CD4-positive, alpha-beta T cell treated with Interleukin-4 for 1 hour (primary cell): ENCODE measurements at places on chromosomes 13 and 19.

DNA sequence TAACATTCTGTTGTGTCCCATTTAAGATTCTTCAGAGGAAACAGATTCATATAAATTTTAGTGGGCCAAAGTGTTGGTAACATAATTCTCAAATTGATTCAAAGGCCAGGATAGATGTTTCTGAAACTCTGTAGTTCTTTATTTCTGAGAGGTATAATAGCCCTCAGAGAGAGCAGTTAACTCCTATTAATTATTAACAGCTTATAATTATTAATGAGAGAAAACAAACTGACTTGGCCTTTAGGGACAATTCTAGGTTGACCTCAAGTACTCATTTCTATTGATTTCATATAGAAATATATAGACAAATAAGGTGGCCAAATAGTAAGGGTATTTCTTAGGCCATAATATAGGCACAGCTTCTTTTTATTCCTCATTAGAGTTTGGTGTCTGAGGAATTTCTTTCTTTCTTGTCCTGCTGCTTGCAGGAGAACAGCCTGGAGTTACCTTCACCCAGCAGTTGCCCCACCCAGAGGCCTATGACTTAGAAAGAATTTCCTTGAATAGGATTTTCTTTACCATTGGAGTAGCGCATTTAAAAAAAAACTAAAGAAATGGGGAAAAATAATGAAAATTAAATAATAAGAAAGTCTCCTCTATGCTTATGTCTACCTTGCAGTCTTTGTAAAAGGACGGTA is 1430.1 kb upstream of the SPRY2 start:
- no peak for DNase-seq

- DNase-seq, result no peak
Observed at GRCh38 chr19:30857388-30857787, 485.2 kb downstream of the ZNF536 start.

- no peak for DNase-seq
Observed at GRCh38 chr19:30719999-30720345, 347.8 kb downstream of the ZNF536 start.

DNA sequence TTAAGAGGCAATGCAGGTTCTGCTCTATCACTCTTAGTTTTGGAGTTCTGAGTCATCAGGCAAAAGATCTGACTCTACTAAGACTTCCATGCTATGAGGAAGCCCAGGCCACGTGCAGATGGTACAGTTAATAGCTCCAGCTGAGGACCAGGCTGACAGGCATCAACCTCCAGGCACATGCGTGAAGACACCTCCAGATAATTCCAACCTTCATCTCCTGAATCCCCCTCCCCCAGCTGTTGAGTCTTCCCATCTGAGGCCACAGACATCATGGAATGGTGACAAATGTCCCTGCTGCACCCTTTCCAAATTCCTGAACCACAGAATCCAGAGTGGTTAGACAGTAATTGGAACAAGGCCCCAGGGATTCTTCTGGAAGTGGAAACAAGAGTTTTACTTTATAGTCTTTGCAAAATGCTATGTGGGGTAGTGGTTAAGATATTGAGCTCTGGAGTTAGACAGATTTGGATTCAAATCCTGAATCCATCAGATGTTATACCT is 183.8 kb downstream of the KLF5 start:
- no peak for DNase-seq

DNA sequence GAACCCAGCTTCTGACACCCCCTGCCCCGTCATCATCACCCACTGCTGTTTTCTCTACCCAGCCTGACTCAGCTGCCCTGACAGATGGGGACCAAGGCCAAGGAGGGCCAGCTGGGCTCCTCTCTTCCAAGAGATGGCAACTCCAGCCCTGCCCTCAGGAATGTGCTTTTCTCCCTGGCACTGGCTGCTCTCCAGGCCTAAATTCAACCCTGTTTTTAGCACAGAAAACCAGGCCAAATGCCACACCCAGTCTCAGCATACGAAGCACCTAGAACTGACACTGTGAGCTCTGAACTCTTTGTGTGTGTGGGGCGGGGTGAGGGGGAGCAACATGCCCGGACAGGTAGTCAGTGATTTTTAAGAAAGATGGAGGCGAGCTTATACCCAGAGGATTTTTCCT is 23.4 kb upstream of the IGFL1 start:
- DNase-seq, result no peak

DNA sequence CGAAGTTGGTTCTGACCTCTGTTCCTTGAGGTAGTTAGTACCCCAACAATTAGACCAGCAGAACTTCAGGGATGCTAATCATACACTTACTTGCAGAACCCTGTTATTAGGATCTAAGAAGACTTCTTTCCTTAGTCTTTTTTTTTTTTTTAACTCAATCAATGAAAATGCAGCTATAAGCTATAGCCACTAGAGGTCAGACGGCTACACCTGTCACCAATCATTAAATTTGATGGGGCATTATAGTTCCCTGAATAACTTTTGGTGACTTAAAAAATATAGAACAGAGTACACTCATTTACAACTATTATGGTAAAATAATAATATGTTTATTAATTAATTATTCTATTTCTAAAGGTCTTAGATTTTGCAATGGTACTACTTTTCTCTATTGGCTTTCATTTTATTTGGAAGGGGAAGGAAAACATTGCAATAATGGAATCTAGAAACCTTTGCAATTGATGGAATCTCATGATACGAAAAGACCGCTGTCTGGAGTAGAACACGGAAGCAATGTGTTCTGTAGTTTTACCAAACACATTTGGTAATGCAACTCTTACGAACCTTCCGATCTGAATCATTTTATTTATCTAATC is 483.2 kb downstream of the DIAPH3 start:
- DNase-seq, result no peak

DNA sequence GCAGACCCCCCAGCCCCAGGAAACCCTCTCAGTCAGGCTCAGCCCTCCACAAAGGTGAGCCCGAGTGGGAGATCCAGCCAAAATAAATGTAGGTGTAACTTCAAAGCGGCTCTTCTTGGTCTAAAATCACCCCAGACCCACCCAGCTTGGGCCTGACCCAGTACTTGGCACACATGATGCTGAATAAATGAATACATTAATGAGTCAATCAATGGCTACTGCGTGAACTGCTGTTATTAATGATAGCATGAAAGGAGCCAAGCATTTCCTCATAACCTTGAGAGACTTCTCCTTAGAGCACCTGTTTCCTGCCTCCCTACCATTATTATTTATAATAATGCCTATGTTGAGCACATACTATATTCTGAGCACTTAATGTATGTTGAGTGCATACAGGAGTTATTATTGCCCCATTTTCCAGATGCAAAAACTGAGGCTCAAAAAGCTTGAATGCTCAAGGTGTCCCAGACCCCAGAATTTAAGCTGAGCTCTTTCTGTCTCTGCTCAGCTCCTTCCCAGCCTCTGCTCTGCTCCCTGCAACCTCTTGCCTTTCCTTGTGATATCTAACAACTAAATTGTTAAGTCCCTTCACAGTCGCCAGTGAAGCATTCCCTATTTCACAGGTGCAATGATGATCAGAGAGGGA is 4.3 kb downstream of the NOTCH3 start:
- DNase-seq, result no peak

DNA sequence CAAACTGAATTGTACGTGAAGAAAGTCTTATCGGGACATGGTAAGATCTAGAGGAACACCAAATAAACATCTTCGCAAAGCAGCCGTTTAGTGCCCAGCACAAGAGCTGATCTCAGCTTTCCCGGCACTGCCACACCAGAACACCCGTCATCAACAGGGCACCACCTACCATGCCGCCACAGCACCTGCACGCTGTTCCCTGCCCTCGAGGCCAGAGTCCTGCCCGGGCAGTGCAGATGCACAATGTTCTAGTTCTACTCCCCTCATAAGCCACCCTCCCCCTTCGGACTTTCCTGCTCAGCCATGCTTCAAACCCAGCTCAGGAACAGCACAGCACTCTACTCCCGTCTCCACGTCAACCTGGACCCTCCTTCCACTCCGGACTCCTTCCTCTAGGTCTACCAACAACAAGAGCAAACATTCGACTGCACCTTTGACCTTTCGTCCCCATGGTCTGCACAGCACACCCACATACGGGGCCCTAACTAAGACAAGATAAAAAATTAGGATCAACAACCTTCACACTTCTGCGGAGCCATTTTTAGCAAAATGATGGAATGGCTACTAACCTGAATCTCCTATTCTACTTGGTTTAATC is 25.1 kb downstream of the TUBGCP3 start:
- DNase-seq, result no peak

DNA sequence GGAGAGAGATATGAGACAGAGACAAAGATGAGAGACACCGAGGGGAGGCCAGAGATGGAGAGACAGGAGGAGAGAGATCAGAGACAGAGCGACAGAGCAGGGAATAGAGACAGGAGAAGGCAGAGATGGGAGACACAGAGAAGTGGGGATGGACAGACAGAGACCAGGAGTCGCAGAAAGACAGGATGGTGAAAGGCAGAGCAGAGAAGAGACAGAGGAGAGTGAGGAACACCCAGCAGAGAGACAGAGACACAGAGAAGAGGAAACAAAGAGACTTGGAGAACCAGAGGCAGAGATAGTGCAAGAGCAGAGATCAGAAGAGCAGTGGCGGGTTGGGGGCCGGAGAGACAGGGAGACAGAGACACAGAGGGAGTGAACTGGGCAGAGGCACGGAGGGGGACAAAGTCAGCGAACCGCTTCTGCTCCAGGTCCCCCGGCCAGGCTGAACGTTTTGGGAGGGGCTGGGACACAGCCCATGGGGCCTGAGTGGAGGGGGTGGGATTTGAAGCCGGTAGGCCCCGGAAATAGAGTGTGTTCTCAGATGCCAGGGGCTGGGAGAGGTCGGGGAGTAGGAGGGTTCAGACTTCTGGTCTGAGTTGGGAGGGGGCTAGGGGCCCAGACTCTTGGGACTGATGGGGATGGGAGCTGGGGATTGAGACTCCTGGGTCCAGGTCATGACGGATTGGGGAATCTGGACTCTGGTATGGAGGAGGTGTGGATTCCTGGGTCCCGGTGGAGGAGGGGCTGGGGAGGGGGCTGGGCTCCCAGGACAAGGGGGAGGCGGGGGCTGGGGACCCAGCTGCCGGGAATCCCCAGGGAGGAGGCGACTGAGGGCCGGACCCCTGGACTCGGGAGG is 654 bp downstream of the ZNF579 start:
- DNase-seq, result no peak

- no peak for DNase-seq
Observed at GRCh38 chr13:98752467-98753290, at the start of gene SLC15A1. Gene SLC15A1, minus strand, starts transcription at chr13:98752672. Its CDS starts 74 bp downstream, at chr13:98752598.

DNA sequence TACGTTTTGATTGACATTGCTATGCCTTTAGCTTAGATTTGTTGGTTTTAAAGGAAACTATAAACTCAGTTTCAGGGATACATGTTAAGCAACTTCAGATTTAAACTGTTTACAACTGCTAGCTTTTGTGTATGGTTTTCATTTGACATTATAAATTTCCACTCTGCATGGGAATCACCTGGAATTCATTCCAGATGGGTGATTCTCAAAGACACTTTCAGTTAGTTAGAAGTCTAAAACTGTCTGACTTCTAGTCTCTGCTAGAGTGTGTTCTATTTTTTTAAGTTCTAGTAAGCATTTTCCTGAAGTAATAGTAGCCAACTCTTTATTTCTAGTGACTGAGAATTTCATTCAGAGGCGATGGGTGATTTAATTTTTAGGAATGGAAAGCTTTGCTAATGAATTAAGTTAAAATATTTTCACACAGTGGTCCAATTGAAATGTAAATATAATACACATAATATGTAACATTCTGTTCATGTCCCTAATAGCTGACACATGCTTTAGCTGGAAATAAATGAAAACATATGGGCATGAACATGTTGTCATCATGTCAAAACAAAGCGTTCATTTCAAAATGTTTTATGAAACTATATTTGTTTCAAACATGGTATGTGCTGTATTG is 58.3 kb upstream of the CSNK1A1L start:
- no peak for DNase-seq

GRCh38 chr13:24274452-24275021 is 34.8 kb upstream of the C1QTNF9 start:
- peak; percentile 81 for DNase-seq

DNA sequence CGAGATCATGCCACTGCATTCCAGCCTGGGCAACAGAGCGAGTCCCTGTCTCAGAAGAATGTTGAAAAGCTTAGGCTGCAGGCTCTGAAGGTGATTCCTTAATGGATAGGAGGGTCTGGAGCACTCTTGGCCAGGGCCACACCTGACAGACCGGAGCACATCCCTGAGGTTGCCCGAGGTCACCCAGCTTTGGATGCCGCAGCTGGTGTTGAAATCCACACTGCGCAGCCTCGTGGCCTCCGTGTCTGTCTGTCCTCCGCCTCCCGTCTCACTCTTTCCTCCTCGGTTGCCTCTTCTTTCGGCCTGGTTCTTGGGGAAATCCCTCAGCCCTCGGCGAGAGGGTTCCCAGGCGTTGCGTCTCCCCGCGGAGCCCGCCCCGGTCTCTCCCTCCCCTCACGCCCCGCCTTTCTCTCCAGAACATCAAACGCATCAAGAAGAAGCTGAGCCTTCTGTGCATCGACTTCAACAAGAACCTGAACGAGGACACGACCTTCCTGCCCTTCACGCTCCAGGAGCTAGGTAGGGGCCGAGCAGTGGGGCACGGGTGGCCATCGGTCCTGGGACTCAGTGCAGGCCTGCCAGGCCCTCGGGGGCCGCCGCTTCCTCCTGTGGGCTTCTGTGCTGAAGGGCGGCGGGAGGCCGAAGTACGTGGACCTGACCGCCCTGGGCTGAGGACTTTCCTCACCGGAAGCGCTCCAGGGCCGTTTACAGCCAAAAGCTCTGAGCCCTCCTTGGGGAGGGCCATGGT is 14.1 kb downstream of the THOP1 start:
- DNase-seq, result no peak

- no peak for DNase-seq
Observed at GRCh38 chr19:52622261-52622660, 15.9 kb downstream of the ZNF83 start.

- DNase-seq, result no peak
Observed at GRCh38 chr13:44293908-44294735, 79.5 kb upstream of the SERP2 start.

DNA sequence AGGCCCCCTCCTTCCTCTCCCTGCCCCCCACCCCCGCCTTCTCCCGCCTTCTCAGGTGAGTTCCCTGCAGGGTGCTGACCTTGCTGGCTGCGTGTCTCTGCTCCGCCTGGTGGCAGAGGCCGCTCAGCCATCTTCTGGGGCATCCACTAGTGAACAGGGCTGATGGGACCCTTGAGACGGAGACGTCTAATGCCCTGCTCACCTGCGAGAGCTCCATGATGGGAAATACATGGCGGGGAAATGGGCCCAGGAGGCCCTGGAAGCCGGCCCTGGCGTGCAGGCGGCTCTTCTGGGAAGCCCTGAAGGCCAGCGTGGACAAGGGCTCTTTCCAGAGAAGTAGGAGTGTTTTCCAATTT is 15.2 kb upstream of the F7 start:
- no peak for DNase-seq

DNA sequence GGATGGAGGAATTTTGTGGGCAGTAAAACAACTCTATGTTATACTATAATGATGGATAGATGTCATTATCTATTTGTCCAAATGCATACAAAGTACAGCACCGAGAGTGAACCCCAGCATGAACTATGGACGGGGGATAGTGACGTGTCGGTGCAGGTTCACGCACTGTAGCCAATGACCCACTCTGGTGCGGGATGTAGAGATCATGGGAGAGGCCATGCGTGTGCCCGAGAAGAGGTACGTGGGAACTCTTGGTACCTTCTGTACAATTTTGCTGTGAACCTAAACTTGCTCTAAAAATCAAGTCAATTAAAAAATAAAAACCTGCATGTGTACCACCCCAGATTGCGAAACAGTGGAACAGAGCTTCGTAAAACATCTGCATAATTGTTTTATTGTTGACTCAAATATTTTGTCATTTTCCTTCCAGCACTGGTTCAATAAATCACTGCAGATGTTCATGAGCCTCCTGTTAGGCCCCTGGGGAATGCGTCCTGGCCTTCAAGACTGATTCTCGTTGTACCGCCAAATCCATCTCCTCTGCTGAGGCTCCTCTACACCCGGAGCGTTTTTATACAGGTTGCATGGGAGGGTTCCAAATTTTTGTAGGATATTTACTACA is 30.9 kb downstream of the COL4A1 start:
- no peak for DNase-seq
